ENCODE measurements at places on chromosomes 11 and 22.

- DNase-seq = no peak
Measured at GRCh38 chr11:91654686-91655085, 569.9 kb upstream of the FAT3 start.

- no peak for DNase-seq
Measured at GRCh38 chr22:24516301-24516737, 21.2 kb downstream of the UPB1 start.

GRCh38 chr11:130439160-130439519 is 9.3 kb upstream of the ADAMTS15 start:
- no peak for DNase-seq

DNA sequence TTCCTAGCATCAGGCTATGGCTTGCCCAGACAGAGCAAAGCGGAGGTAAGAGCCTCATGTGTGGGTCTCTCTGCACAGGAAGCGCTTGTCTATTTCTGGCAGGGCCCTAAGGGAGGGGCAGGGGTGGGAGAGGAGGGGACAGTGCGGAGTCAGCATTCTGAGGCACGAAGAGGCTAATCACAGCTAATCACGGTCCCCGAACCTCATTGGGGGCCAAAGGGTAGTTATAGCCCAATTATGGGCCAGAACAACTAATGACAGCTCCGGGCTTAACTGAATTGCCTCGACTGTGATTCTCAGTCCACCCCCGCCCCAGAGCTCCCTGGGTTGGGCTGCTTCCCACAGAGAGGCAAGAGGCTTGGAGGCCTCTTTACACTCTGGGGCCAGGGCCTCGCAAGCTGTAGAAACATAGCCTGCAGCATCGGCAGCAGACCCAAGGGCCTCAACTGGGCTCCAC is 72.7 kb upstream of the PRDM11 start:
- peak; percentile 9 for DNase-seq

GRCh38 chr22:39739338-39740027 is 154.1 kb downstream of the ENTHD1 start:
- no peak for DNase-seq

Measured in activated naive CD4-positive, alpha-beta T cell (primary cell).